Osteocyte (in vitro differentiated cells): ENCODE measurements at places on chromosomes 13 and 19. TPM values are rescaled to one million over a fixed set of nuclear protein-coding genes. Genes with fewer than 3 reads are reported as not detected.

Gene CYP2A6
- not detected in 2 replicates for total RNA-seq

Gene PABPC3
- 0.10 and 0.16 TPM in 2 replicates for total RNA-seq

Gene RDH13
- total RNA-seq, result 13.0 and 15.1 TPM in 2 replicates

Gene PROZ
- total RNA-seq, result not detected in 2 replicates

Gene KCTD12
- total RNA-seq, result 32.9 and 36.3 TPM in 2 replicates

Gene FAM187B
- total RNA-seq, result not detected in 2 replicates

Gene ZNF229
- total RNA-seq, result 4.6 and 4.8 TPM in 2 replicates

Gene RNF113B
- total RNA-seq, result not detected in 2 replicates

Gene UBE2M
- 76.2 and 78.3 TPM in 2 replicates for total RNA-seq

Gene SEMA6B
- total RNA-seq, result 5.8 and 6.2 TPM in 2 replicates

Gene KLK7
- total RNA-seq, result not detected in 2 replicates

Gene DGKH
- 14.3 and 14.5 TPM in 2 replicates for total RNA-seq

Gene APOC1
- total RNA-seq, result 3.3 TPM in 1 of 2 replicates, not detected in the other

Gene TNFSF13B
- 1.1 and 1.7 TPM in 2 replicates for total RNA-seq

Gene SPART
- total RNA-seq, result 87.1 and 102 TPM in 2 replicates

Gene FGF21
- not detected in 2 replicates for total RNA-seq

Gene TLE6
- total RNA-seq, result 0.65 and 1.5 TPM in 2 replicates

Gene ZIC5
- 8.8 and 9.4 TPM in 2 replicates for total RNA-seq

Gene LPAR6
- total RNA-seq, result 10.1 and 13.0 TPM in 2 replicates

Gene ZNF20
- 3.9 and 8.5 TPM in 2 replicates for total RNA-seq

Gene ZIC2
- 177 and 196 TPM in 2 replicates for total RNA-seq

Gene SIGLEC11
- total RNA-seq, result not detected in 2 replicates

Gene LRP3
- total RNA-seq, result 49.8 and 52.3 TPM in 2 replicates

Gene EBI3
- 1.0 and 1.6 TPM in 2 replicates for total RNA-seq

Gene NKG7
- not detected in 2 replicates for total RNA-seq

Gene BIVM
- 30.3 and 30.7 TPM in 2 replicates for total RNA-seq

Gene KLK4
- not detected in 2 replicates for total RNA-seq

Gene ZNF558
- 31.2 and 35.6 TPM in 2 replicates for total RNA-seq

Gene FFAR1
- total RNA-seq, result not detected in 2 replicates

Gene PTH2
- total RNA-seq, result not detected in 2 replicates

Gene ZNF146
- 66.3 and 70.0 TPM in 2 replicates for total RNA-seq

Gene PRKCG
- 0.21 and 0.30 TPM in 2 replicates for total RNA-seq

Gene TMC4
- 2.0 and 2.7 TPM in 2 replicates for total RNA-seq

Gene USHBP1
- not detected in 2 replicates for total RNA-seq

Gene GPC6
- total RNA-seq, result 125 and 128 TPM in 2 replicates

Gene COL4A2
- total RNA-seq, result 2,001 and 2,067 TPM in 2 replicates

Gene SMIM24
- total RNA-seq, result not detected in 2 replicates

Gene ATP8A2
- total RNA-seq, result 1.0 and 1.1 TPM in 2 replicates

Gene NTF4
- total RNA-seq, result not detected in 2 replicates
